Left colon (tissue), 2 donors: ENCODE measurements at places on chromosomes 13 and 19. TPM values are rescaled to one million over a fixed set of nuclear protein-coding genes. Genes with fewer than 3 reads are reported as not detected.

GRCh38 chr19:40578442-40578908 lies 1.8 kb downstream of the SHKBP1 start:
- no peak for DNase-seq

- no peak for DNase-seq
Measured at GRCh38 chr19:32464279-32464678, 58.7 kb downstream of the DPY19L3 start.

DNA sequence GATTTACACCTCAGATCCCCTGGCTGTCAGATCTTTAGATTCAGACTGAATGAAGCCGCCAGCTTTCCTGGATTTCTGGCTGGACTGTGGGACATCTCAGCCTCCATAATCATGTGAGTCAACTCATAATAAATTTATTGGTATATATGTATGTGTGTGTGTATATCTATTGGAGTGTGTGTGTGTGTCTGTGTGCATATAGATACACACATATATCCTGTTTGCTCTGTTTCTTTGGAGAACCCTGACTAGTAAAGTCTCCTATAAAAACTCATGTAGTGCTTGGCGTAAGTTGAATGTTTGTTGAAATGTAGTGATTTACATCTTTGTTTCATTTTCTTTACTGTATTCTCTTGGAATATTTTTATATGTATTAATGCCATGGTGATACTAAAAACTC lies 499.5 kb upstream of the KLF12 start:
- DNase-seq: no peak

GRCh38 chr19:17357724-17358123 lies 19.4 kb downstream of the PLVAP start:
- DNase-seq: no peak

GRCh38 chr19:2394054-2394441 lies 33.3 kb downstream of the TIMM13 start:
- no peak for DNase-seq

GRCh38 chr19:38033658-38034491 lies 126.9 kb downstream of the SIPA1L3 start:
- DNase-seq: peak; percentile 23

DNA sequence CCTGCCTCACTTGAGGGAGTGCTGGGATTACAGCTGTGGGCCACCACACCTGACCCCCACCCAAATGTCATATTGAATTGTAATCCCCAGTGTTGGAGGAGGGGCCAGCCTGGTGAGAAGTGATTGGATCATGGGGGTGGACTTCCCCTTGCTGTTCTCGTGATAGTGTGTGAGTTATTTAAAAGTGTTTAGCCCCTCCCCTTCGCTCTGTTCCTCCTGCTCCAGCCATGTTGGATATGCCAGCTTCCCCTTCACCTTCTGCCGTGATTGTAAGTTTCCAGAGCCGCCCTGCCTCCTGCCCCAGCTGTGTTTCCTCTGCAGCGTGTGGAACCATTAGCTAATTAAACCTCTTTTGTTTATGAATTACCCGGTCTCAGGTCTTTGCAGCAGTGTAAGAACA lies 13.7 kb downstream of the CHAMP1 start:
- no peak for DNase-seq

DNA sequence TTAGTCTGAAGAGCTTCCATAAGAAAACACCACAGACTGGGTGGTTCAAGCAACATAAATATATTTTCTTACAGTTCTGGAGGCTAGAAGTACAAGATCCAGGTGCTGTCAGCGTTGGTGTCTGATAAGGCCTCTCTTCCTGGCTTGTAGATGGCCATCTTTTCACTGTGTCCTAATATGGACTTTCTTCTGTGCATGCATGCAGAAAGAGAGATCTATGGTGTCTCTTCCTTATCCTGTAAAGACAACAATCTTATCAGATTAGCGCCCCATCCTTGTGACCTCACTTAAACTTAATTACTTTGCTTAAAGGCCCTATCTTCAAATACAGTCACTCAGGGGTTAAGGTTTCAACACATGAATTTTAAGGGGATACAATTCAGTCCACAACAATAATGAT lies 14.1 kb upstream of the NDFIP2 start:
- DNase-seq: no peak

DNA sequence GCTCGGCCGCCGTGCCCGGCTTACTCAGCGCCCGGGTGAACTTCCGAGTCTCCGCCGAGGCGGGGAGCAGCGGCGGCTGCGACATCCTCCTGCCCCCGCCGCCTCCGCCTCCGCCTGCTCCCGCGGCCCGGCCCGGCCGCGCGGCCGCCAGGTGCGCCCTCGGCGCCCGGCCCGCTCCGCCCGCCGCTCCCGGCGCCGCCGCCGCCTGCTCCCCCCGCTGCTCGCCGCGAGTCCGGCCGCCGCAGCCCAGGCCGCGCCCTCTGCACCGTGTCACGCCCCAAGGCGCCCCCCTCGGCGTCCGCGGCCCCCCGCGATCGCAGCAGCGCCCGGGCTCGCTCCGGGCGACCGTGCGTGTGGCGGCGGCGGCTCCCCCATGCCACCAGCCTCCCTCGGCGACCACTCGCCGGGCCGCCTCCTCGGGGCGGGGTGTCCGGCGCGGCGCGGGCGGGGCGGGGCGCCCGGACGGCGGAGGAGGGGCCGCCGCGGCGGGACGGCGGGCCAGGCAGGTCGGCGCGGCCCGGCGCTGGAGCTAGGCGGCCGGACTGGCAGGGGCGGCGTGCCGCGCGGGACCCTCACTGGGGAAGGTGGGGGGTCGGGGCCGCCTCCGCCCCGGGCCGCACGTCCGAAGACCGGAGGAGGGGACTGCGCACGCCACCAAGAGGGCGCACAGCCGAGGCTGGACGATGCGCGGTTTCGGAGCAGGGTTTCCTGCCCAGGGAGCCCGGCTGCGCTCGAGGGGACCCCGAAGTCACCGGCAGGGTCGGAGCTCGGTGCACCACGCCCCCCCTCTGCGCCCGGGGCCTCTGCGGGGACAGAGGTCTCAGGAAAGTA lies 108.6 kb upstream of the DOCK9 start:
- peak; percentile 42 for DNase-seq

- no peak for DNase-seq
Measured at GRCh38 chr13:106433066-106433465, 102.4 kb downstream of the EFNB2 start.

ZNF763 gene
- total RNA-seq: 6.0 TPM

GRCh38 chr13:105627270-105627669 lies 908.2 kb downstream of the EFNB2 start:
- DNase-seq: no peak

MAP1S gene
- 39.9 TPM for total RNA-seq

CEACAM7 gene
- 2,156 TPM for total RNA-seq

- no peak for DNase-seq
Measured at GRCh38 chr19:31572976-31573298, 223.7 kb upstream of the TSHZ3 start.

- DNase-seq: peak; percentile 82
Measured at GRCh38 chr19:17830567-17831418, 9.5 kb upstream of the INSL3 start.

- peak; percentile 76 for DNase-seq
Measured at GRCh38 chr19:42606660-42607351, 12.1 kb upstream of the CEACAM8 start.

- peak; percentile 93 for DNase-seq
Measured at GRCh38 chr19:51887522-51888498, at the start of gene ZNF577. ZNF577 (minus strand) TSS chr19:51887951; CDS start chr19:51880382, 7,569 bp downstream.

DNA sequence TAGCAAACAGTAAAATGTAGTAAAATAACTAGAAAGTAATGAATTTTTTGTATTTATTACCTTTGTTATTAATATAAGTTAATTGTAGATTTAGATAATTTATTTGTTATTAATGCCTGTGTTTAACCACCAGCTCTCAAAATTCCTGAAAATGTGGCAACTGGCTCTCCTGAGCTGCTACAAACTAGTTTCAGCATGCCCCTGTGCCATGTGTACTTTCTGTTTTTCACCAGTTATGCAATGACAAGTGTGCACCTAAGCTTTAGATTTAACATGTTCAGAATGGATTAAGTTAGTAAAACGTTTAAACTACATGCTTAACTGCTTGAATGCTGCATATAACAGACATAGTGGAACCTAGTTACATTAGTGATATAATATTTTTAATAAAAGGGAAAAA lies 88.1 kb downstream of the POSTN start:
- DNase-seq: no peak

GRCh38 chr19:29834991-29835846 lies 23.4 kb downstream of the CCNE1 start:
- peak; percentile 55 for DNase-seq

GRCh38 chr19:21604351-21604926 lies 99.0 kb downstream of the ZNF429 start:
- DNase-seq: no peak

GRCh38 chr13:32056316-32056715 lies 24.7 kb downstream of the FRY start:
- peak; percentile 45 for DNase-seq

GRCh38 chr19:7415163-7415856 lies 66.6 kb downstream of the ARHGEF18 start:
- DNase-seq: no peak

IPO5 gene
- total RNA-seq: 59.7 TPM

DNA sequence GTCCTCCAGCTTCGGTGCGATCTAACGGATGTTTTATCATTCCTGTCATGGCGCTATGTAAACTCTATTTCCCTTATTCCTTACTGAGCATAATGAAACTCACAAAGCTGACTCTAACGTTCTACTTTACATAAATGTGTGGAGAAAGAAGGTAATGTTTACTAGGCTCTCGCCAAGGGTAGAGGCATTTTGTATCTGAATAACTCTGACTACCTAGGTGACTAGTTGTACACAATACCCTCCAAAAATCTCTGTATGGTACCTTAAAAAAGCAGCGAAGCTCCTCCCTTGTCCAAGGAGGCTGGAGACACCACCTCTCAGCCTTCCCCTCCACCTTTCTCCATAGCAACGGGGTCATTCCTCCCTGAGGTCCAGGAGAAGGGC lies 316 bp upstream of the ZNF530 start:
- no peak for DNase-seq

DNA sequence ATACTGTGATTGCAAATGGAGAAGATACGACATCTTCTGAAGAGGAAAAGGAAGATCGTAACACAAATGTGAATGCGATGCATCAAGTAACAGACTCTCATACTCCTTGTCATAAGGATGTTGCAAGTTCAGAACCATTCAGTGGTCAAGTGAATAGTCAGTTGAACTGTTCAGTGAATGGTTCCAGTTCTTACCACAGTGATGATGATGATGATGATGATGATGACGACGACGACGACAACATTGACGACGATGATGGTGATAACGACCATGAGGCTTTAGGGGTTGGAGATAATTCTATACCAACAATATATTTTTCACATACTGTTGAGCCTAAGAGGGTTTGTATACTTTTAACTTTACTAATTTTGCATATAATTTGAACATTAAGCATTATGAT lies 67.0 kb downstream of the URI1 start:
- no peak for DNase-seq

DNA sequence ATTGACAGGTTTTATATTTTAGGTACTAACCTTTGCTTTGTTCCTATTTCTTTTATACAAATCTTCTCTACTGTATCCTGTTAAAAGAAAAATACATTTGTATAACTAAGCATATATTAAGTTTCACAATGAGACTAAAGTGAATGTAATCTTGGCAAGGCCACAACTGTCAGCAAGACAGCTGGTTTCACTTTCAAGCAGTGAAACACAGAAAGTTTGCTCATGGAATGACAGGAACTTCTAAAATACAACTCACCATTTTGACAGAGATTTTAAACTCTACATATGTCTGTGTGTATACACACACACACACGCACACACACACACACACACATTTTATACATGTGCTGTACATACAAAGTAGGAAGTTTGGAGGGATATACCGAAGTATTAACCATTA lies 53.3 kb downstream of the PARP4 start:
- no peak for DNase-seq

DNA sequence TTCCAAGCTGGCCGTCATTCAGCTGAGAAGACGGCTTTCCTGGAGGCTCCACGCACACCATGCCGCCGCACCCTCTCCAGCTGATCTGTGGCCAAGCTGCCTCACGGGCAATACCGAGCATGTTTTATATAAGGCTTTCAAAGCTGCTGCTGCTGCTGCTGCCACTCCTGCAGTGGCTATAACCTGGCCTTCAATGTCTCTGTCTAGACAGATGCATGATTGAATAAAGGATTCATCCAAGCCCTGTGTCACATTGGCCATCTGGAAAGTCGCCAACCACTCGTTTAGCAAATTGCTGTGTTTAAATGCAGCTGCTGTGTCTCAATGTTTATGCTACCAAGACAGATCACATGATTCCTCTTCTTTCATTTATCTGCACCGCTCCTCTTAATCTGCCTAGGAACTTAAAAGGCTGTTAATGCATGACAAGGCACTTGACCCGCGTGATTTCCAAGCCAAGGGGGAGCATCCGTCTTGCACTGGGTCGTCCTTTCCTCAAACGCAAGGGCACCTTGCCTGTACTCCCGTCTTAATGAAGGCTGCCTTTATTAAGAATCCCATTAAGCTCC lies 114.3 kb downstream of the TEX26 start:
- peak; percentile 70 for DNase-seq

DNA sequence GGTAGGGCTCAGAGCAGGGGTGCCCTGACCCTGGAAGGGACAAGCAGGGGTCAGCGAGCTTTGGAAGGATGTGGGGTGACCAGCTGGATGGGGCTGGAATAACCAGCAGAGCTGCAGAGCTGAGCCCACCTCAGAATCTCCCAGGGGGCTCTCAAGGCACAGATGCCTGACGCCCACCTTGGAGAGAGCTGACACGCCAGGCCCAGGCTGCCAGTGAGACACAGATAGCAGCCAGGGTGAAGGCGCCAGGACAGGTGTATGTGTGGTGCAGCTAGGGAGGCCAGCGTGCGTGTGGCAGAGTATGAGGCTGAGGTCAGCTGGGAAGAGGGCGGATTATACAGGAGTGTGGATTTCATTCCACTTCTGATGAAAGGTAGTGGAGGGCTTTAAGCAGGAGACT lies 8.9 kb downstream of the AP1M1 start:
- DNase-seq: no peak

GRCh38 chr19:31783592-31783991 lies 434.4 kb upstream of the TSHZ3 start:
- no peak for DNase-seq

DNA sequence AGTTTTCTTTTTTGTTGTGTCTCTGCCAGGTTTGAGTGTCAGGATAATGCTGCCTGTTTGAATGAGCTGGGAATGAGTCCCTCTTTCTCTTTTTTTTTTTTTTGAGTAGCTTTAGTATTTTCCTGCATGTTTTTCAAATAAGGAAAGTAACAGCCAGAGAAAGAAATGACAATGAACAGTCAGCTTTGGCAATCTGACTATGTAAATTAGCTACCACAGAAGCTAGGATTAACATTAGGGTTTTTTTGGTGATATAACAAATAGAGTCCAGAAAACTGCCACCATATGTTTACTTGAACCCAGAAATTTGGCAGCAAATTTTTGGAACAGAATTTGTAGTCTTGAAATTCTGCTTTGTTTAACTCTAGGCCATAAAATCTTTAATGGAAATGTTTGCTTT lies 50.5 kb downstream of the SGCG start:
- no peak for DNase-seq

DNA sequence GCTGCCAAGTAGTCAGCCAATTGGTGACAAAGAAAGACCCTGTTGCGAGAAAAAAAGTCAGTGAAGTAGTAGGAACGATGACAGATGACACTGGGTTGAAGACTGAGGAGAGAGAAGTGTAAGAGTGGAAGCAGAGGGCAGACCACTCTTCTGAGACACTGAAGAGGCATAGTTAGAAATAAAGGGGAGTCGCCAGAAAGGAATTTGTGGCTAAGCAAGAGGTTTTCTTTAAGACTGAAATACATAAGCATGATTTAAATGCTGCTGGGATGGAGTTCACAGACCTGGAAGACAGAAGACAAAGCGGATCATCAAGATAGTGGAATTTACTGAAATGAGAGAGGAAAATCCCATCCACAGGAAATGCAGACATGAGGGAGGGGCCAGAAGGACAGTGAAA lies 56.2 kb upstream of the USPL1 start:
- DNase-seq: no peak
